ENCODE measurements at places on chromosomes 1 and 21. TPM values are rescaled to one million over a fixed set of nuclear protein-coding genes. Genes with fewer than 3 reads are reported as not detected.

GRCh38 chr1:92853299-92853698 lies 21.5 kb downstream of the RPL5 start:
- H3K36me3 ChIP-seq: no peaks in the 10 kb centered on the region
- no peak for DNase-seq
- H3K27me3 ChIP-seq: no peaks in the 10 kb centered on the region
- H3K4me3 ChIP-seq: no peak overlapping the region

DNA sequence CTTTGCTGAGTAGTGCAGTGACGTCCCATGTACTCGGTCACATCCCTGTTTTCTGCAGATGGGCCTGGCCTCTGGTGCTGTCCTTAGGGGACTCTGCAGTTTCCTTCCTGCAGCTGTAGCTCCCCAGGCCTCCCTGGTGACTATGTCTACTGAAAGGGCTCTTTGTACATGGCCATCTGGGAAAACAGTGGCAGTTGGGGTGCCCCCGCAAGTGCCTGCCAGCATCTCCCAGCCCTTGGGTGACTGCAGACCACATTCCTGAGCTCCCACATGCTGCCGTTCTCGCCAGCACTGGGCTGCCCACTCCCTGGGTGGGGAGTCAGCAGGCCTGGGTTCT lies 37.5 kb upstream of the KCNA10 start:
- DNase-seq: no peak
- no peak overlapping the region for H3K4me3 ChIP-seq
- H3K27me3 ChIP-seq: peaks cover 9% of the 10 kb centered on the region
- no peaks in the 10 kb centered on the region for H3K36me3 ChIP-seq
- no peaks in the 10 kb centered on the region for H3K4me1 ChIP-seq
- H3K27ac ChIP-seq: no peak overlapping the region

The OR2L8 gene
- not detected for total RNA-seq

DNA sequence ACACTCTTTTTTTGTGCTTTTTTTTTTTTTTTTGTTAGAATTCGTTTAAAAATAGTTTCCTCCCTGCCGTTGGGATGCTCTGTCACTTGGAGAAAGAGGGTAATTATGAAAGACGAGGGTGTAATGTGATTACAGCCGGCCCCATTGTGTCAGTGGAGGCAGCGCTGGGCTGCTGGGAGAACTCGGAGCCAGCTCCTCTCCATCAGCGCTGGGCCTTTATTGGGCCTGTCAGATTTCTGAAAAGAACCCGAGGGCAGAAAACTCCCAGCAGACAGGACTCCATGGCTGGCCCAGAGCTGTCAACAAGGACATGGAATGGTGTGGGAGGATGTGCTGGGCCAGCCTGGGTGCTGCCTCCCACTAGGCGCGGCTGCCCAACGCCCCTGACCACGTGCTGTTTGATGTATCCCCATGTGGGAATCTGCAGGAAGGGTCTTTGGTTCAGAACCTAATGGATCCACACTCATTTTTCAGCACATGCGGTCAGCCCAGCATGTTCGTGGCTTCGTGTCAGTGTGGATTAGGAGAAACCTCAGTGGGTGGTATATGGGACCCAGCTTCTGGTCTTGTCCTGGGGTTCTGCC lies 222.6 kb upstream of the KIAA0040 start:
- H3K4me1 ChIP-seq: no peaks in the 10 kb centered on the region
- no peaks in the 10 kb centered on the region for H3K27me3 ChIP-seq
- H3K36me3 ChIP-seq: no peaks in the 10 kb centered on the region
- no peak overlapping the region for H3K4me3 ChIP-seq
- no peak for DNase-seq

DNA sequence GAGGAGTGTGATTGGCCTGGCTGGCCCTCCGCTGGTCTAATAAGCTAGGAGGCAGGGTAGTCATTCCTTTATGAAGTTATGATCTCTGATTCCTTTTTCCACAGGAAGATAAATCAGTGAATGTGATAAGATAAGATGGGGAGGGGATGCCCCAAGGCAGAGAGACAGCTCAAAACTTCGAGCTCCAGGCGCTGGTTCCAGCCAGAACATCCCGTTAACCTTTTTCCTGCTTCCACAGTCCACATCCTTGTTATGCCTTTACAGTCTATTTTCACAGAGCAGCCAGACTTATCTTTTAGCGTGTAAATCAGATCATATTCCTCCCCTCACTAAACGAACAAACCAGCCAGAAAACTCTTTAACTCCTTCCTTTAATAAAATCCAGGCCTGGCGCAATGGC lies 38.5 kb upstream of the BMP8B start:
- no peak overlapping the region for H3K4me3 ChIP-seq
- peaks cover 3% of the 10 kb centered on the region for H3K27me3 ChIP-seq
- H3K27ac ChIP-seq: no peak overlapping the region
- no peak for DNase-seq
- no peaks in the 10 kb centered on the region for H3K36me3 ChIP-seq

The FAM151A gene
- total RNA-seq: not detected

DNA sequence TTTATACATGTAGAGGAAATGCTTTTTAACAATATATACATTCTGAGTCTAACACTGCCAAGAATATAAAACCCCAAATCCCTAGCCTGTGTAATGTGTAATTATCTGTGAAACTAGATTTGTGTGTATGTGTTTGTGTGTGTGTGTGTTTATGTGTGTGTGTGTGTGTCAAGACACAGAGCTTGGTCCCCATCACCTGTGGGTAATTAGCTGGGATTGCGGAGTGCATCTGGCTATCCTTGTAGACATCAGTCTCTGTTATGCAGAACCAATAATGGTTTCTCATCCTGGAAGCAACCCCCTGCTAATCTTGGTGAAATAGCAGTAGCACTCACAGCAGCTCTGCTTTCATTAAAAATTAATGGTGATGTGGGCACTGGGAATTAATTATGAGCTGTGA lies 26.3 kb upstream of the ST6GALNAC3 start:
- H3K27me3 ChIP-seq: no peaks in the 10 kb centered on the region
- no peak for DNase-seq
- no peak overlapping the region for H3K27ac ChIP-seq
- H3K4me1 ChIP-seq: no peaks in the 10 kb centered on the region
- no peaks in the 10 kb centered on the region for H3K36me3 ChIP-seq
- no peak overlapping the region for H3K4me3 ChIP-seq

DNA sequence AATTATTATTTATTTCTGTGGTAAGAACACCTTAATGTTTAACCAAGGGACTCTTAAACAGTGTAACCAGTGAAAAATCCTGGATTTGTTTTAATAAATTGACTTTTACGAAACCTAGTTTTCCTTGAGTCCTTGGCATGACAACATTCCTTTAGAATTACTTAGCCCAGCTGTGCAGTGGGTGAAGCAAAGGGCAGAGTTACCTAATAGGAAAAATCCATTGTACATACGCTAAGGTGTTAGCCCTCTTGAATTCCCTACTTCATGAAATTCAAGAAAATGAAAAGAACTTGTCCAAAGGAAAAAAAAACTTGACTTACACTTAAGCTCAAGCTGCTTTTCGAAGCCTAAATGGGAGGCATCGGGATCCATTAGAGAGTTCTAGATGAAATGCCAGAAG lies 852.0 kb upstream of the ADAMTS5 start:
- peaks cover 7% of the 10 kb centered on the region for H3K4me1 ChIP-seq
- no peaks in the 10 kb centered on the region for H3K36me3 ChIP-seq
- no peak overlapping the region for H3K4me3 ChIP-seq
- H3K27ac ChIP-seq: peak overlapping the region; percentile 88

- peaks cover 3% of the 10 kb centered on the region for H3K4me1 ChIP-seq
- H3K36me3 ChIP-seq: no peaks in the 10 kb centered on the region
- peak within 1 kb of the TSS; percentile 72 for H3K4me3 ChIP-seq
- no peak for DNase-seq
- H3K27me3 ChIP-seq: no peaks in the 10 kb centered on the region
- peak within 1 kb of the TSS; percentile 98 for H3K27ac ChIP-seq
These were observed at the start of gene B3GALNT2 for GRCh38 chr1:235504122-235504493. Gene B3GALNT2, minus strand, starts transcription at chr1:235504452. Its CDS starts 200 bp downstream, at chr1:235504252.

- DNase-seq: no peak
- no peaks in the 10 kb centered on the region for H3K36me3 ChIP-seq
- H3K4me1 ChIP-seq: peaks cover 44% of the 10 kb centered on the region
- H3K27me3 ChIP-seq: no peaks in the 10 kb centered on the region
- no peak overlapping the region for H3K4me3 ChIP-seq
- no peak overlapping the region for H3K27ac ChIP-seq
These were observed 77.1 kb downstream of the XCL2 start for GRCh38 chr1:168466714-168467131.

The SH2D5 gene
- total RNA-seq: 1.8 TPM

GRCh38 chr1:21643624-21644023 lies 25.5 kb downstream of the RAP1GAP start:
- peaks cover 8% of the 10 kb centered on the region for H3K4me1 ChIP-seq
- no peak for DNase-seq
- no peaks in the 10 kb centered on the region for H3K27me3 ChIP-seq

DNA sequence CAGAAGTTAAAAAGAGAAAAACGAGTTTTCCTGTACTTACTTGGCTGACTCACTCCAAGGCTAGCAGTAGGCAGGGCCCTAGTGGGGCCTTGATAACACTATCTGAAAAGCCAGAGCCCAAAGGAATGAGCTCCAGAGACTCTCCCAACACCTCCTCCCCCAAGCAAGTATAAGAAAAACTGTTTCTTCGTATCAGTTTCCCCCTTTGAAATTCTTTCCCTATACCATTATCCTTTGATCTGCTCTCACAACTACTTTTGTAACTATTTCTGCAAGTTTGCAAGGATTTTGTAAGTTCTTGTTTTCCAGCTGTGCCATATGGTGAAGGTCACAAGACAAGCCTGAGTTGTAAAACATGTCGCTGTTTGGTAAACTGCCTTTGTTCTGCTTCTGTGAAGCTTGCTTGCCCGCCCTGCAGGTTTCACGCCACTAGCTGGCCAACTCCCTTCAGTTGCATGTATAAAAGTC lies 36.5 kb upstream of the KCNJ15 start:
- peaks cover 45% of the 10 kb centered on the region for H3K4me1 ChIP-seq
- no peak for DNase-seq
- no peaks in the 10 kb centered on the region for H3K27me3 ChIP-seq
- H3K27ac ChIP-seq: peak overlapping the region; percentile 87
- H3K36me3 ChIP-seq: no peaks in the 10 kb centered on the region

The ADGRL2 gene
- 78.8 TPM for total RNA-seq

- DNase-seq: no peak
- no peak overlapping the region for H3K4me3 ChIP-seq
- no peak overlapping the region for H3K27ac ChIP-seq
- H3K4me1 ChIP-seq: peaks cover 37% of the 10 kb centered on the region
- H3K27me3 ChIP-seq: no peaks in the 10 kb centered on the region
- no peaks in the 10 kb centered on the region for H3K36me3 ChIP-seq
These were observed 3.6 kb downstream of the ECM1 start for GRCh38 chr1:150511551-150511950.

DNA sequence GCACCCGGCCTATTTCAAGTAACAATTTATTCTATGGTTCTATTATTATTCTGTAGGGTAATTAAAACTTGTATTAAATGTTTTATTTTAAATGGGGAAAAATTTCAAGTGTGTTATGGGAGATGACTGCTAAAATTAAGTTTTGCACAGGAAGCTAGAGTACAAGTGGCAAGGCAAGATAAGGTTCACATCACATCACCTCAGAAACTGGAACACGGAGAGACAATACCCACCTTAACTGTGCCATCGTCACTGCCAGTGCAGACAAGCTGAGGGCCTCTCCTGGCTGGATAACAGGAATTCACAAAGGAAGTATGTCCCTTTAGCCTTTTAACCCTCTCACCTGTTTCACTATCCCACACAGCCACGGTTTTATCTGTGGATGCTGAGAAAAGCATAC lies 7.6 kb downstream of the SNRNP40 start:
- no peaks in the 10 kb centered on the region for H3K27me3 ChIP-seq
- H3K4me1 ChIP-seq: no peaks in the 10 kb centered on the region

The CELA2B gene
- 0.63 TPM for total RNA-seq

- H3K27ac ChIP-seq: no peak overlapping the region
- H3K4me3 ChIP-seq: no peak overlapping the region
- DNase-seq: no peak
- no peaks in the 10 kb centered on the region for H3K4me1 ChIP-seq
- no peaks in the 10 kb centered on the region for H3K36me3 ChIP-seq
These were observed 16.8 kb upstream of the INTS3 start for GRCh38 chr1:153711026-153711425.

The RNF186 gene
- not detected for total RNA-seq

The TTC34 gene
- 0.44 TPM for total RNA-seq
